Activated CD4-positive, CD25-positive, alpha-beta regulatory T cell (primary cell): ENCODE measurements at places on chromosomes 1 and 21.
A peak's percentile ranks its signal among the peaks of the same experiment; 100 is the strongest.

GRCh38 chr1:177505905-177506590 lies 335.3 kb downstream of the BRINP2 start:
- DNase-seq = no peak

GRCh38 chr1:29124366-29125236 lies 898 bp upstream of the TMEM200B start:
- peak; percentile 35 for DNase-seq

DNA sequence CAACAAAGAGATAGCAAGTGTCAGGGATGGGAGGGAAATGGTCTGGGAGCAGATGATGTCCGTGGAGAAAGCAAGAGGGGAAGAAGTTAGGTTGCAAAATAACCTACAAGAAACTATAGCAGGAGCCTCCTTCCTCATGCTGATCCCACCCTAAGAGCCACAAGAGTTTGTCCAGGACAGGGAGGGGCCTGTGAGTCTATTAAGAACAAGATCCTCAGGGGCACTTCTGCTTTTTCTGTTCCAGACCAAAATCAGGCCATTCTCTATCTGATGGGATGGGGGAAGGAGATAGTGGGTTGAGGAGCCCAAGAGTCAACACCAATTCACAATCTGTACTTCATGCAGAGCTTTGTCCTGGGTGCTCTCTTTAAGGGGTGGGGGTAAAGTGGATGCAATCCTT lies 7.7 kb upstream of the ATP1A4 start:
- DNase-seq = no peak

- DNase-seq = no peak
Measured at GRCh38 chr21:31326522-31327242, 17.4 kb downstream of the TIAM1 start.

GRCh38 chr1:38203441-38203840 lies 156.8 kb upstream of the POU3F1 start:
- DNase-seq = no peak

- no peak for DNase-seq
Measured at GRCh38 chr1:208137193-208137592, 107.0 kb downstream of the PLXNA2 start.

GRCh38 chr1:44318097-44319088 lies 36.7 kb downstream of the ERI3 start:
- peak; percentile 2 for DNase-seq

- DNase-seq = peak; percentile 89
Measured at GRCh38 chr21:46324390-46325072, 575 bp downstream of the PCNT start.

DNA sequence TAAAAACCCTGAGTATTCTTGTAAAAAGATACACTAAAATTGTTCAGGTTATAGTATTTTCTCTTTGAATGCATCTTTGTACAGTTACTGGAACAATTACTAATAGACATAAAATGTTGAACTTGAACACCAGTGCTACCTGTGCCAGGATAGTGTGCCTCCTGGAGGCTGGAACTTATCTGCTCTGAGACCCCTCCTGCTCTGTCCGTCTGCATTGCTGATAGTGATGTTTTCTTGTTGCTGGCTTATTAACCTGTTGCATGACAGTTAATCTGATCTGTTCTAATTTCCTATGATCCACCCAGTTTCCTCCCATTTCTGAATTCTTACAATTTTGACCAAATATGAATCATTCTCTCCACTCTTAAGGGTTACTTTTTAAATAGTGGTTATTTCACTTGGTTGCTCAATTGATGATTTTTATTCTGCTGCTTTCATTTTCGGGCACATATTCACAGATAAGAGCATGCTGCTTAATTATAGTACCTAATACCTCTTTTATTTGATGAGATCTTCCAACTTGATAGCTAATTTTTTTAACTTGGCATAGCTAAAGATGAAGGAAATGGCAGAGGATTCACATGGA lies 101.4 kb downstream of the CC2D1B start:
- no peak for DNase-seq
